HFFc6 (cell line): ENCODE measurements at places on chromosomes 5 and 9. TPM values are rescaled to one million over a fixed set of nuclear protein-coding genes. Genes with fewer than 3 reads are reported as not detected.

- H3K27ac ChIP-seq, result no peak overlapping the region
- no peak overlapping the region for H3K4me3 ChIP-seq
- DNase-seq, result no peak
- peaks cover 20% of the 10 kb centered on the region for H3K27me3 ChIP-seq
Measured at GRCh38 chr5:34977934-34978613, 48.7 kb downstream of the DNAJC21 start.

DNA sequence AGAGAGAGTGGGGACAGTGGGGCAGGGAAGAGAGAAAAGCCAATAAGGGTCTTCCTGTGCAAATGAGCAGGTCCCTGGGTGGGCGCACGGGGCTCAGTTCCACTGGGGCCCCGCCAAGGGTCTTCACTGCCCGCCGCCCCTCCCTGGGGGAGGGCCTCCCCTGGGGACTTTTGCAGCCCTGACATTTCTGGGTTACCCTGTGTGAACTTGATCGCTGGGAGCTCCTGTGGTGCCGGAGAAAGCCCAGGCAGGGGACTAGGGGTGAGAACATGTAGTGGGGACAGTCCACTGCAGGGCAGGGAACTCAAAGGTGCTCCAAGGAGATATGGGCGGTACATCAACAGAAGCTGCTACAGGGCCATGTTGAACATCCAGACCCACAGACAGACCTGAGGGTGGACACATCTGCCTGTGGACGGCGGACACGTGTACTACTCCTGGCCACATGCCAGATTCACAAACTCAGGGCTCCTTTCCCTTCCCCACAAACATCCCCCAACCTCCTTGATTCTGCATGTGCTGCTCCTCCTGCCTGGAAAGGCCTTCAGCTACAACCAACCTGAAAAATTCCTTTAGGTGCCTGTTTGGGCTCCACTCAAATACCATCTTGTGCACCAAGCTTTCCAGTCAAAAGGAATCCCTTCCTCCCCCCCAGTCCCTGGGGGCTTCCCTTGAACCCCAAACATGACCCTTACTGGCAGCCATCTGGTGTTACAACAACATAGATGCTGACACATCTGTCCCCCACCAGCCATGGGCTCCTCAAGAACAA is 43.0 kb upstream of the NEK6 start:
- DNase-seq, result no peak
- peaks cover 43% of the 10 kb centered on the region for H3K4me1 ChIP-seq
- H3K4me3 ChIP-seq, result no peak overlapping the region

- peaks cover 3% of the 10 kb centered on the region for H3K27me3 ChIP-seq
- peak overlapping the region; percentile 80 for H3K27ac ChIP-seq
- H3K36me3 ChIP-seq, result peaks cover 18% of the 10 kb centered on the region
- H3K4me3 ChIP-seq, result peak overlapping the region; percentile 65; the same call in 1 of the 2 replicates
Measured at GRCh38 chr9:83501565-83501964, 36.6 kb downstream of the FRMD3 start.

DNA sequence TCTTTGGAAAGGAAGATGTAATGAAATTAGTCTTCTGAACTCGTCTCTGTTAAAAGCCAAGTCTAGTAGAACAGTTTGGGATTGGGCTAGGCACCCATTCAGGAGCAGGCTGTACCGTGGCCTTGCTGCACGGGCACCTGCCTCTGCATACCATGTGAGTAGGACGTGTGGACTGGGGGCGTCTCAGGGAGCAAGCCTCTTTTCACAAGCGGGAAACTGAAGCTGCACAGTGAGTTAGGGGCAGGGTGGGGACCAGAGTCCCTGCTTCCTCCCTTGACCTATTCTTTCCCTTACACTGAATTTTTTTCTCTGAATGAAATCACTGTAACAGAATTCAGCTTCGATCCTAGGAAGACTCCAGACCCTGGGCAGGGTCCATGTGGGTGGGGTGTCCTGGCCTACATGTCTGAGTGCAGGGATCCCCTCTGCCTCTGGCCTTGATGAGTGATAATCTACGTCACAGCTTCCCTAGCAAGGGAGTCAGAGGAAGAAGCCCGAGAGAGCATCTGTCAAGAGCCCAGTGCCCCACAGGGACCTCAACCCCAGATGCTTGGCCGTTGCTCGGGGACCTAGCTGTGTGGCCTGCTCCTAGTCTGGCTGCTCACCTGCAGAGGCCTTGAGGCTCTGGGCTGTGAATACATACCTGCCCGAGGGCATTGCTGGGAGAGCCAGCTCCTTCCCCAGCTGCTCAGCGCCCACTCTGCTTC is 15.1 kb downstream of the PHF2 start:
- no peaks in the 10 kb centered on the region for H3K36me3 ChIP-seq
- H3K27ac ChIP-seq, result no peak overlapping the region
- H3K4me3 ChIP-seq, result no peak overlapping the region
- peaks cover 2% of the 10 kb centered on the region; the same call in 1 of the 2 replicates for H3K27me3 ChIP-seq
- no peak for DNase-seq
- H3K4me1 ChIP-seq, result peaks cover 50% of the 10 kb centered on the region

The ARID3C gene
- total RNA-seq, result not detected in 3 replicates

- no peaks in the 10 kb centered on the region for H3K36me3 ChIP-seq
- no peak overlapping the region for H3K4me3 ChIP-seq
- H3K27me3 ChIP-seq, result peaks cover 12% of the 10 kb centered on the region; the same call in 1 of the 2 replicates
- no peak for DNase-seq
- no peaks in the 10 kb centered on the region for H3K4me1 ChIP-seq
Measured at GRCh38 chr5:168837852-168838251, 258.7 kb upstream of the PANK3 start.

The FOXD4L6 gene
- total RNA-seq, result not detected in 3 replicates

The PPP2R2B gene
- total RNA-seq, result not detected in 3 replicates

DNA sequence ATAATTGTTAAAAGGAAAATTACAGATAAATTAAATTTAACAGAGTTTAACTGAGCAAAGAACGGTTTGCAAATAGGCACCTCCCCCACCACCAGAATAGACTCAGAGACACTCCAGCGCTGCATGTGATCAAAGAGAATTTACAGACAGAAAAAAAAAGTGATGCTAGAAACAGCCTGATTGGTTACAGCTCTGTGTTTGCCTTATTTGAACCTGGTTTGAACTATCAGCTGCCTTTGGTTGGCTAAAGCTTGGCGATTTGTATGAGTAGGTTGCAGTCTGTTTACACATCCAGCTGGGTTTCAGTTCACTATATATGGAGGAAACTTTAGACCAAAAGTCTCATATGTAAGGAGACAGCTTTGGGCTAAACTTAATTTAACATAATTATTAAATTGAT is 249.1 kb downstream of the ENC1 start:
- H3K4me3 ChIP-seq, result no peak overlapping the region
- H3K27me3 ChIP-seq, result no peaks in the 10 kb centered on the region; the same call in 1 of the 2 replicates
- no peaks in the 10 kb centered on the region for H3K36me3 ChIP-seq
- peaks cover 44% of the 10 kb centered on the region for H3K4me1 ChIP-seq
- no peak overlapping the region for H3K27ac ChIP-seq
- no peak for DNase-seq

DNA sequence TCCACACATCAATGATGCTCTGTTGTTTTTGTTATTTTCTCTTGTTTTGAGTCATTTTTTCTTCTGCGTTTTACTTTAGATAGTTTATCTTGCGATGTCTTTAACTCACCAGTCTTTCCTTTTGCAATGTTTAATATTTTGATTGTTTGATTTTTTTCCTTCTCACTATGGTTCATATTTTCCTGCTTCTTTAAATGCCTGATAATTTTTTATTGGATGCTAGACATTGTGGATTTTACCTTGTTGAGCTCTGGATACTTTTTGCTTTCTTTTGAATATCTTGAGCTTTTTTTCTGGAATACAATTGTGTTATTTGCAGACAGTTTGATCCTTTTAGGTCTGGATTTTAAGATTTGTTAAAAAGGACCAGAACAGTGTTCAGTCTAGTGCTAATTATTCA is 55.2 kb upstream of the GAS1 start:
- H3K27ac ChIP-seq, result no peak overlapping the region
- DNase-seq, result no peak
- no peaks in the 10 kb centered on the region for H3K4me1 ChIP-seq
- no peaks in the 10 kb centered on the region for H3K36me3 ChIP-seq
- H3K4me3 ChIP-seq, result no peak overlapping the region

DNA sequence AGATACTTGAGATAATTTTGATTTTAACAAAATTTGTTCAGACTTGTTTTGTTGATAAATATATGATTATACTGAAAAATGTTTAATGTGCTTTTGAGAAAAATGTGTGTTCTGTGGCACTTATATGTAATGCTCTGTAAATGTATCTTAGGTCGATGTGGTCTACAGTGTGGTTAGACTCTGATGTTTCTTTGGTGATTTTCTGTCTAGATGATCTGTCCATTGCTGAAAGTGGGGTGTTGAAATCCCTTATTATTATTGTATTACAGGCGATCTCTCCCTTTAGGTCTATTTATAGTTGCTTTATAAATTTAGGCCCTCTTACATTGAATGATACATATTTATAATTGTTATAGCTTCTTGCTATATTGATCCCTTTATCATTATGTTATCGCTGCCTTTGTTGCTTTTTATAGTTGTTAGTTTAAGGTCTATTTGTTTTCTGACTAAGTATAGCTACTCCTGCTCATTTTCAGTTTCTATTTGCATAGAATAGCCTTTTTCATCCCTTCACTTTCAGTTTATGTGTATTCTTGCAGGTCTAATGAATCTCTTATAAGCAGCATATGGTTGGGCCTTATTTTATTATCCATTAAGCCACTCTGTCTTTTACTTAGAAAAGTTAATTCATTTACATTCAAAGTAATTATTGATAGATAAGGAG is 124.3 kb downstream of the MRPS30 start:
- no peaks in the 10 kb centered on the region for H3K4me1 ChIP-seq
- peaks cover 1% of the 10 kb centered on the region; the same call in 1 of the 2 replicates for H3K27me3 ChIP-seq
- no peak overlapping the region for H3K27ac ChIP-seq
- no peak overlapping the region for H3K4me3 ChIP-seq
- H3K36me3 ChIP-seq, result no peaks in the 10 kb centered on the region
- DNase-seq, result no peak

GRCh38 chr9:104177003-104177611 is 83.0 kb downstream of the SMC2 start:
- no peaks in the 10 kb centered on the region for H3K27me3 ChIP-seq
- no peak for DNase-seq
- no peak overlapping the region for H3K4me3 ChIP-seq
- no peak overlapping the region for H3K27ac ChIP-seq

- peaks cover 3% of the 10 kb centered on the region for H3K27me3 ChIP-seq
- no peak overlapping the region for H3K27ac ChIP-seq
- peaks cover 26% of the 10 kb centered on the region; the same call in 1 of the 2 replicates for H3K4me1 ChIP-seq
- no peak for DNase-seq
Measured at GRCh38 chr5:40353442-40353841, 326.3 kb upstream of the PTGER4 start.

The TAF11L5 gene
- total RNA-seq, result not detected in 3 replicates
